T-helper 2 cell (primary cell): ENCODE measurements at places on chromosomes 1 and 21.

DNA sequence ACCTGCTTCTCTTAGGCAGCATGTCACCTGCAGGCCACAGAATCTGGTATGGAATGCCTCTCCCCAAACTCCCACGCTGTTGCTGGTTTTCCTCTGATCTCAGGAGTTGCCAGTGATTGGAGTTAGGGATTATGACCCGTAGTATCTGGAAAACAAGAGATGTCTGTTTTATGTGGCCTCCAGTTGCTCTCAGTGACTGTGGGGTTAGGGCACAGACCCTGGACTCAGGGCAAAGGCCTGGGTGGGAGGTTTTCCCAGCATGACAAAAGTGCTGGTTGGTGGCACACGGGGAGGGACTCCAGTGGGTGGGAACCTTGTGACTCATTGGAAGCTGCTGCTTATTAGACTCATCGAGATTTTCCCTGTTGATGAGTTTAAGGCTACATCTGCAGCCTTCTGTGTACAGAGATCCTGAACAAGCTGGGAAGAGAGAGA lies at the start of gene NR1I3:
TSS of gene NR1I3 (minus strand) at position 165 of the 435 bp plus-strand sequence. CDS start 1,638 bp downstream, outside the sequence.
- DNase-seq: no peak

- no peak for DNase-seq
Observed at GRCh38 chr1:52887483-52887882, 34.1 kb downstream of the ECHDC2 start.

DNA sequence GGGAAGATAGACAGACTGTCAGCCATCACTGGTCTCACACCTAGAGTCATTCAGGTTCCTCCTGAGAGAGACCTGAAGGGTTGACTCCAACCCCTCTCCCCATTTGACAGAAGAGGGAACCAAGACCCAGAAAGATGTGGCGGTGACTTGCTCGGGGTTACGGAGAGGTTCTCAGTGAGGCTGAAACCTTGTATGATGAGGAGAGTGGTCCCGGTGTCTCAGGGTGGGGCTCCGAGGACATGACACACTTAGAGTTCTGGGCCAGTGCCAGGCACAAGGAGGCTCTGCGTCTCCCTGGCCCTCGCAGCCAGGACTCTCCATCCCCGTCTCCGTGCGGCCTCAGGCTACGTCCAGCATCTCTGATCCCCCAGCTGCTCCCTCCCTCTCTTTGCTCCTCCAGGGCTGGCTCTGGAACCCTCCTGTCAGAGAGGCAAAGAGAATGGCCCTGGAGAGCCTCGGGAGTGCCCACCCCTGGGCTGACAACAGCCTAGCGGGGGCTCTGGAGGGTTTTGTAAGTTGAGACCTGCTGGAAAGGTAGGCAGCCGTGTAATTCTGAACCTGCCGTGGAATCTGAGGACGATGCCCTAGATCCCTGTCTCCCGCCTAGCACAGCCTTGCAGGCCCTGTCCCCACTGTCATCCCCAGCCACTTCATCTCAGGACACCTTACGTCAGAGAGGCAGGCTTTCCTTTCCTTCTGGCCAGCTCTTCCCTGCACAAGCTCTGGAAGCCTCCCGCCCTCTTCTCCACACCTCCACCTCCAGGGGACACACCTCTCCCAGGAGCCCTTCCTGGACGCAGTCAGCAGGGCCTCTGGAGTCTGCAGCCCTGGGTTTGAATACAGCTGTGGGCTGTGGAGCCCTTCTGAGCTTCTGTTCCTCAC lies 4.1 kb downstream of the EFHD2 start:
- DNase-seq: no peak

- no peak for DNase-seq
Observed at GRCh38 chr1:230232371-230232771, 165.3 kb downstream of the GALNT2 start.

DNA sequence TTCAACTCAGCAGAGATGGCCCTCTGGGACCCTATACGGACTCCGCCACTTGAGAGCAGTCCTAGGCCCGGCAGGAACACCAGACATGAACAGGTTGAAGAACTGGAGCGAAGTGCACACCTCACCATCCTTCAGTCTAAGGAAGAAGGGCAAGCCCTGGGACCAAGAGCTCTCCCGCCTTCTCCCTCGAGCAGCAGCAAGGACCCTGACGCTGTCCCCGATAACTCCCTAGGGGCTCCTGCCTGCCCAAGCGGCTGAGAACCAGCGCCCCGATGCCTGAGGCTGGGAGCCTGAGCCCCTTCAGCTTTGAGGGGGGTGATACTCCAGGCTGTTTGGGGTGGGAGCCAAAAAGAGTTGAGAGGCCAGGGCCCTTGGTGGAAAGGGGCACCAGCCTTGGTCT lies 10.2 kb downstream of the TMEM81 start:
- no peak for DNase-seq

- DNase-seq: no peak
Observed at GRCh38 chr1:67584938-67585337, 100.1 kb upstream of the GADD45A start.

DNA sequence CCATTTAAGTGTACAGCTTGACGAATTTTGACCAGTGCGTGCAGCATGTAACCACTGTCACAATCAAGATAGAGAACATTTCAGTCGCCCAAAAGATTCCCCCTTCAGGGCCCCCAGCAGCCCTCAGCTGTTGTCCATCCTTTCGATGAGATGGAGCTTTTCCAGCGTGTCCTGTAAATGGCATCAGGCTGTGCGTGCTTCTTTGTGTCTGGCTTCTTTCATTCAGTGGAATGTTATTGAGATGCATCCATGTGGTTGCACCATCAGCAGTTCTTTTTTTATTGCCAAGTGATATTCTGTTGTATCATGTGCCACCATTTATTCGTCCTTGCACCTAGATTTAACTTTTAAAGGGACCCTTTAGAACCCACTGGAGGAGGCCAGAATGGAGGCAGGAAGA lies 21.9 kb downstream of the UBE2Q1 start:
- DNase-seq: no peak

DNA sequence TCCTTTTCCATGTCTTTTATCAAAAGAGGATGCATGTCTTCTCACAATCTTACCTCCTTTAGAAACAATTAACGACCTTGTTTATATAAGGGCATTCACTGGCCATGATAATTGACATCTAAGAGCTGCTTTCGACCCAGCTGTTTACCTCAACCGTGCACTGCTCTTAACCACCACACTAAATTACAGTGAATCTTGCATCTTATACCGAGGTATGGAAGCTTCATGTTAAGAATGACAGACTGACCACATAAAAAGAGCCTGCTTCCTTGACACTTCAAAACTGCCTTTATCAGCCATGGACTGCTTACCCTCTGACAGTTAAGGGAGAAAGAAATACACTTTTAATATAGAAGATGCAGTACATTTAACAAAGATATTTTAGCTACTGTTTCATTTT lies 301.7 kb upstream of the LYPLAL1 start:
- DNase-seq: no peak

DNA sequence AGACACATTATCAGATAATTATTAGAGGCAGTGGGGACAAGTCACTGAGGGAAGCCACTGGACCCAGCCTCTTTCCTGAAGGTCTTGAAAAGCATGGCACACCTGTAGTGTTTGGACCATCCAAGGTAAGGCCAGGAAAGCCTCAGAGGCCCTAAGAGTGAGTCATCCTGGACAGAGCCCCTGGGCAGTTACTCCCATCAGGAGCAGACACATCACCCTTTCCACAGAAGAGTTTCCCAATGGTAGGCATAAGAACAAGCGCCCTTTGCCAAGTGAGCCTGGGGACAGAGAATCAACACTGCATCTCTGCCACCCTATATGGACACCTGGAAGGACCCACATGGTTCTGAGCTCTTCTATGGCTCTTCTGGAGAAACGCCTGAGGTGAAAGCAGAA lies 136.0 kb downstream of the PLXNA2 start:
- DNase-seq: no peak

DNA sequence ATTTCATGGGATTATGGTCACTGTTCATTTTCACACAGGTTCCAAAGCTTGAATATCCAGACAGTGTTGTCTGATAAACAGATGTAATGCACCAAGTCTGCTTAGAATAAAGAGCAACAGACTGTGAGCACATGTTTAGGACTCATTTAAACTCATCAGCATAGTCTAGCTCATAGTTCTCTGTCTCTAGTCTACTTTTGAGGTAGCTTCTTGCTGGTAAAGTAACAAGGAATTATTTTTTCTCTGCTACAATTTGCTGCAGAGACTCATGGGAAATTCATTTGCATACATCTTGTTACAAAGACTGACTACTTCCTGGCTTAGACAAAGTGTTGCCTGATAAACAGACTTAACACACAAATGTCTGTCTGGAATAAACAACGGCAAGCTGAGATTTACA lies 187.2 kb downstream of the NFIA start:
- DNase-seq: no peak

DNA sequence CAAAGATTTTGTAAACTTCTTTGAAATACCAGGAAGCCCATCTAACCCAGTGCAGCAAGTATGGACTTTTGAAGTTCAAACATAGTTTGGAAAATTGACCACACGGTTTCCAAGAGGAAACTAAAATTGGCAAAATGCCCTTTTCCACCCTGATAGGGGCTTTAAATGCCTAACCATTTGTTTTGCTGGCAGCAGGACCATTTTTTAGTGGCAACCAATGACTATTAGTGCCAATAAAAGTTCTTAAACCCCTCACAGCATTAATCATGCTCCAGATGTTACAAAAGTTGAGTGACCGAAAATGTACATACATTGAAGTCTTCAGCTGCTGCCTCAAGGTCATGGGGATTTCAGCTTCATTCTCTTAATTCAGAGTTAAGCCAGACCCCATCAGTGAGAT lies 46.4 kb upstream of the ENAH start:
- DNase-seq: no peak

DNA sequence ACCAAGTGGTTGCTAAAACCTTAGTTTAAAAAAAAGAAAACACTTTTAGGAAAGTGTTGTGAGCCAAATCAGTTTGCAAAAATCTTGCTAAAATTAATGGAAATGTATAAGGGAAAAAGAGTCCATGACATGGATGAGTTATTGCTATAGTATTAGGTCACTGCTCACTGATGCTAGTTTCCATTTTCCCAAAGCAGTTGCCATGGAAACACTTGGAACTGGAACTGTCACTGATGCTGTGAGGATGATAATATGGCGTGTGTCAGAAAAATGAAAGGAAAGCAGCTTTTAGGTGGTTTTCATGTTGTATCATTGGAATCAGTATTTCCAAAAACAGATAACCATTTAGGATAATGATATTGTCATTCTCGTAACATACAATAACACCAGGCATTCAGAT lies 104.4 kb downstream of the PHTF1 start:
- DNase-seq: no peak

GRCh38 chr1:67894981-67895735 lies 61.9 kb upstream of the GNG12 start:
- no peak for DNase-seq

DNA sequence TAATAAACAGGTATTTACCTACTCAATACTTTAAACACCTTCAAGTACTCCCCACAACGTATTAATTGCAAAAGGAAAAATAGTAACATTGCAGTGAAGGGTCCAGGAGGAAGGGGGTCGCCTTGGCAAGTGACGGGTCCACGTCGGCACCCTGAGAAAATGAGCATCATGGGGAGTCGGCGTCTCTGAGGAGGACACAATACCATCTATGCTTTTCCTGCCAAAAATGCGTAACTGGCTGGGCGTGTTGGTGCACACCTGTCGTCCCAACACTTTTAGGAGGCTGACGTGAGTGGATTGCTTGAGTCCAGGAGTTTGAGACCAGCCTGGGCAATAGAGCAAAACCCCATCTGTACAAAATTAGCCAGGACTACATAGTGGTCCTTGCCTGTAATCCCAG lies 7.3 kb downstream of the FTCD start:
- no peak for DNase-seq

DNA sequence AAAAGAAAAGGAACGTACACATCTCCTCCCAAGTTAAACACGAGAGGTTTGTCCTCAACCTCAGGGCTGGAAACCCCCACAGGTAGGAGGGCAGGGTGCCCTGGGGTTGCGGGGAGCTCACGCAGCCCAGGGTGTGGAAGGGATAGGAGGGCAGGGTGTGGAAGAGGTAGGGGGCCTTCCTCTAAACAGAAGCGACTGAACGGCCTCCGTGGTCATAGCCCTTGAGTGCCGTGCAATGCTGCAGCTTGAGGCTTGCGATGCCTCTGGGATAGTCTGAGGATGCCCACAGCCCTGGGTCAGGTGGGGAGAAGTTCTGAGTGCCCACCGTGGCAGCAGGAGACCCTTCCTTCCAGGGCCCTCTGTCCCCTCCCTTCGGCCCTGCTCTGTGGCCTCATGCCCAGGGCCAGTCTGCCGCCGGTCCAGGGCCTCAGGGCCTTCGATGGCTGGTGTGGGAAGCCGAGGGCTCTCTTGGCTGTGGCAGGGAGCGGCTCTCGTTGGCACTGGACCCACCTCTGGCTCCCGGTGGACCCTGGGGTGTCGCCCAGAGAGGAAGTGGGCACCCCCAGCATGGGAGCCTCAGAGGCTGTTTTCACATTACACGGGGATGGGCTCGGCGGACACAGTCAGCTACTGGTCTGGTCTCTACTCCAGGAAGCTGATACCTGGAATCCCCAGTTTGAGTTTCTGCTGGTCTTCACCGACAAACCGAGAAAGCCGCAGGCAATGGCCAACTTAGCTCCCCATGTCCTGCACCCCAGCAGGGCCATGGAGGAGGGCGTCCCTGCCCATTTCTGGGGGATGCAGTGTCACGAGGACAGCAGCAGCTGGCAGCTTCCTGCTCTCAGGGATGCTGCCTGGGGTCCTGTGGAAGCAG lies 6.4 kb upstream of the CDK11B start:
- no peak for DNase-seq

- DNase-seq: no peak
Observed at GRCh38 chr1:89641781-89642180, 8.9 kb downstream of the LRRC8C start.

GRCh38 chr1:23611601-23612327 lies 52.5 kb upstream of the ID3 start:
- DNase-seq: no peak

- DNase-seq: no peak
Observed at GRCh38 chr1:186465946-186466345, 5.0 kb upstream of the PDC start.

DNA sequence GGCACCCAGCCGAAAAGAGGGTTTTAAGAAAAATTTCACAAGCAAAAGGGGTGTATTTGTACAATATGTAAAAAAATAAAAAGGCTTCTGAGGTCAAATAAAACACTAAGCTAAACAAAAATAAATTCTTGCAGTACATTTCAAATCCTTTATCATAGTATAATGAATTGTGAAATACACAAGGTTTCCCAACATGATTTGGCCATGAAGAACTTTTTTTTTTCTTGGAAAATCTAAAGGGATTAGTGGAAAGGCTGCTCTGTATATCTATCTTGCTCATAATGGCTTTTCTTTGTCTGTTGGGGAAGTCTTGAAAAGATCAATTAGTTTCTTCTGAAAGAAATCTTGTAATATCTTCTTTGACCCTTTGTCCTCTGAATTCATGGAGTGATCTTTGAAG lies 593.4 kb downstream of the PLPP3 start:
- DNase-seq: no peak

DNA sequence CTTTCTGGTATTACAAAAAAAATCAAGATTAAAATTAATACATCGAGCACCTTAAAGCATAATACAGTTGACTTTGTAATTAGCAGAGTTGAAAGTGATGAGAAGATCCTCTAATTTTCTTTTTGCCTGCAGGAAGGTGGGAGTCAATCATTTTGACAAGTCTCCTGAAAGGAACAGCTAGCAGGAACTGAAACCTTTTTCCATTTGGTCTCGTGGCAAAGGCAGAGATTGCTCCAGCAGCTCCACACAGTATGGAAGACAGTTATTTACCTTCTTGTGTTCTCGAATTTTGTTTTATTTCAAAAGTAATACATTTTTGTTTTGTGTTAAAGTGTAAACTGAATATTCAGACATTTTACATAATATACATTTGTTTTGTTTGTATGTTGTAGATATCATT lies 7.7 kb downstream of the S100PBP start:
- DNase-seq: no peak
